ENCODE measurements at places on chromosomes 5 and 9. TPM values are rescaled to one million over a fixed set of nuclear protein-coding genes. Genes with fewer than 3 reads are reported as not detected.

DNA sequence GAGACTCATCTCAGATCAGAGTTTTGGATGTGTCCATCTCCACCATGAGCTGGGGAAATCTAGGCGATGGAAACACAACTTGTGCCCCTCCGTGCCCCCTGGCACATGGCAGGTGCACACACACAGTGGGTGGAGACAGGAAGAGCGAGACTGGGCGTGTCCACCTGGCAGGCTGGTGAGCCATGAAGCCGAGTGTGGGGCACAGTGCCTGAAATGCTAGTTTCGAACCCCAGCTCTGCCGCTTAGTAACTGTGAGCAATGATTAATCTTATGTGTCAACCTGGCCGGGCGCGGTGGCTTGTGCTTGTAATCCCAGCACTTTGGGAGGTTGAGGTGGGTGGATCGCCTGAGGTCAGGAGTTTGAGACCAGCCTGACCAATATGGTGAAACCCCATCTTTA is 80.8 kb upstream of the RNU6ATAC start:
- H3K36me3 ChIP-seq = no peaks in the 10 kb centered on the region
- H3K27ac ChIP-seq = no peak overlapping the region
- H3K27me3 ChIP-seq = no peaks in the 10 kb centered on the region
- H3K4me3 ChIP-seq = no peak overlapping the region

DNA sequence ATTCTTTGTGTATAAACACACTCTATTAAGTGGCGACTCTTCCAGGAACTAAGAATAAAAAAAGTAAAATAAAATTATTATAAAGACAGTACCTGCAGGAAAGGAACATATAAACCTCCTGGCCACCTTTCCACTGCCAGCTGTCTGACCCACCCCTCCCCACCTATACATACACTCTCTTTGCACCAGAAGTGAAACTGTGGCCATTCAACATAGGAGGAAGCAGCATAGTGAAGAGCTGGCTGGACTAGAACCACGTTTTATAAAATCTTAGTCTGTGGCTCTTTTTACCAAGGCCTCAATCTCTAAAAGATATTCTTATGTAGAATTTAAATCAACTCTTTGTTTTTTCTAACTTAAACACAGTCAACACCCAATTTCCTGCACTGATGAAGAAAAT is 289.6 kb downstream of the GABRB2 start:
- no peaks in the 10 kb centered on the region for H3K27me3 ChIP-seq
- no peak overlapping the region for H3K4me3 ChIP-seq
- DNase-seq = no peak
- no peaks in the 10 kb centered on the region for H3K4me1 ChIP-seq
- H3K27ac ChIP-seq = no peak overlapping the region
- H3K36me3 ChIP-seq = no peaks in the 10 kb centered on the region

DNAJC18 gene
- total RNA-seq = 9.5 TPM

DNA sequence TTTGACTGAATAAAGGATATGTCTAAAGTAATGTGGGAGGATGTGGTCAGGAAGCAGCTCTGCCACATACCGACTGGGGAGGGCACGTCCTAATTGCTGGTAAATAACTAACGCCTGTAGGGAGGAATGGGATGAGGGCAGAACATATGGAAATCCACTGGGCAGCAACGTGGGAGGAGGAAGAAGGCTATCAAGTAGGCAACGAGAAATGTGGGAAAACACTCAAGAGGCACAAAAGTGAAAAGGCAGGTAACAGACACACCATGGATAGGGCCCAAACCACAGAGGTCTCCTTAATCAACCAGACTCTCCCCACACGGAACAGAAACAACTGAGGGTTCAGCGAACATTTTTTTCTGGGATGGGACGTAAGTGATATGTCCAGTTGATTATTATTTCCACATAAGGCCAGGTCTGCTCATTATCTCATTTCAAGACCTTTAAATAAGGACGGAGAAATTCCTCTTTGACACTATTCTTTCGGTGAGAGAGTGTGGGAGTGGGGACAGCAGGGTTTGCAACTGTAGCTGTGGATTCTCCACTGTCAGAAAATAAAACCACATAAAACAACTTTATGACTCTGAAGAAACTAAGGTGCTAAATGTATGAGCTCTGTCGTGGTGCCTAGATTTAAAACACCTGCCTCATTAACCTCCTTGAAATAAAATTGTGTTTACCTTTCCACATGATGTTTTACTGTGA is 17.0 kb downstream of the IARS1 start:
- H3K27me3 ChIP-seq = no peaks in the 10 kb centered on the region
- no peaks in the 10 kb centered on the region for H3K4me1 ChIP-seq
- no peaks in the 10 kb centered on the region for H3K36me3 ChIP-seq
- DNase-seq = no peak

LOX gene
- total RNA-seq = 22.4 TPM

DNA sequence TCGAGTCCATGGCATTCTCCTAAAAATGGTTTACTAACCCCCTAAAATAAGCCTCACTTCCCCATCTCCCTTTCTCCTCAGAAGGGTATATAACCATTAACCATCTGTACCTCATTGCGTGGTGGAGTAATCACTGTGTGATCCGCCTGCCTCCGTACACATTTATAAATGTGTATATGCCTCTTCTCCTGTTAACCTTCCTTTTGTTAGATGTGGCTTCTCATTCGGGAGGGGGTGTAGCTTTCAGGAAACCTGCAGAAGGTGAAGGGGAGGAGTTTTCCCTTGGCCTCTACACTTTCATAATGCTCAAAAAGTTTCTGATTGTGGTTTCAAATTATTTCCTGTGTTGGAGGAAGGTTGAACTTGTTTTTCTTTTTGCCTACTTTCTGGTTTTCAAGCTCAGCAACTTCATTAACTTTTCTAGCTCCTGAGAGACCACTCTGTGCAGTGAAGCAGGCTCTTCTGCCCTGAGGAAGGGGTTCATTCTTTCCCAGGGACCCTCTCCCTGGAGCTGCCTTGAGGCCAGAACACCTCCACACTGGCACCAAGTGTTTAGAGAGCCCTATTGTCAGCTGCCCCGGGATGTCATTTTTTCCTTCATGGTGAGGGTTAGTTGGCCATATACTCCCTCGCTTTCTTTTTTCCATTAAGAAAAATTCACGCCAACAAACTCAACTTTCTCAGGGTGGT is 46.9 kb downstream of the RASGRF2 start:
- H3K4me1 ChIP-seq = no peaks in the 10 kb centered on the region
- DNase-seq = no peak
- H3K27ac ChIP-seq = no peak overlapping the region
- H3K27me3 ChIP-seq = no peaks in the 10 kb centered on the region
- no peaks in the 10 kb centered on the region for H3K36me3 ChIP-seq

GRCh38 chr9:96442491-96442890 is 7.5 kb upstream of the HABP4 start:
- no peaks in the 10 kb centered on the region for H3K27me3 ChIP-seq
- no peak for DNase-seq
- H3K27ac ChIP-seq = no peak overlapping the region
- no peaks in the 10 kb centered on the region for H3K4me1 ChIP-seq
- H3K36me3 ChIP-seq = no peaks in the 10 kb centered on the region

- no peak overlapping the region for H3K27ac ChIP-seq
- H3K4me3 ChIP-seq = no peak overlapping the region
- no peaks in the 10 kb centered on the region for H3K27me3 ChIP-seq
- H3K4me1 ChIP-seq = no peaks in the 10 kb centered on the region
These were observed 683.1 kb downstream of the LRRC70 start for GRCh38 chr5:63261695-63262094.

SHOC1 gene
- total RNA-seq = not detected

DNA sequence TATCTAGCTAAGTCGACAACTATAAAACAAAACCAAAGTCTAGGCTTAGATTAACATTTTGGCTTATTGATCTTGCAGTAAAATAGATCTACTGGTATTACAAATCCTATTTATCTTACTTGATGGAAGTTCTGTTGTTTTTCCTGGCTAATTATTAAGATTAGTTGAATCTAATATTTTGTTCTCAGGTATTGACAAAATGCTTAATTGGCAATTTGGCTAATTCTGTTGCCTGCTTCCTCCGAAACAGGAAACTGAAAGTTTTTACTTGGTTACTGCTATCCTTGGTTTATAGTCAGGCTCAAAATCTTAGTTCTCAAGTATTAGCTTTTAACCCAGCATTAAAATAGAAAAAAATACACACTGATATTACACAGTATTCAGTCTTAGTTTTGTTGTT is 820.5 kb downstream of the NR2F1-AS1 start:
- no peak for DNase-seq
- H3K4me1 ChIP-seq = no peaks in the 10 kb centered on the region
- H3K36me3 ChIP-seq = no peaks in the 10 kb centered on the region
- no peaks in the 10 kb centered on the region for H3K27me3 ChIP-seq
- H3K27ac ChIP-seq = no peak overlapping the region

SPATA31C1 gene
- total RNA-seq = not detected

DNA sequence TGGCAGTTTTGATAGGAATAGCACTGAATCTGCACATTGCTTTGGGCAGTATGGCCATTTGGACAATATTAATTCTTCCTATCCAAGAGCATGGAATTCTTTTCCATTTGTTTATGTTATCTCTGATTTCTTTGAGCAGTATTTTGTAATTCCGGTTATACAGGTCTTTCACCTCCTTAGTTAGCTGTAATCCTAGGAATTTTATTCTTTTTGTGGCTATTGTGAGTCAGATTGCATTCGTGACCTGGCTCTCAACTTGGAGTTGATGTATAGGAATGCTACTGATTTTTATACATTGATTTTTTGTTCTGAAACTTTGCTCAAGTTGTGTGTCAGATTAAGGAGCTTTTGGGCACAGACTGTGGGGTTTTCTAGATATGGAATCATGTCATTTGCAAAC is 24.0 kb downstream of the TMEM161B start:
- no peaks in the 10 kb centered on the region for H3K36me3 ChIP-seq
- no peak for DNase-seq
- H3K4me1 ChIP-seq = no peaks in the 10 kb centered on the region
- H3K4me3 ChIP-seq = no peak overlapping the region
- no peak overlapping the region for H3K27ac ChIP-seq

GRCh38 chr9:105834404-105834803 is 140.1 kb downstream of the TMEM38B start:
- no peak overlapping the region for H3K4me3 ChIP-seq
- no peak for DNase-seq
- H3K36me3 ChIP-seq = no peaks in the 10 kb centered on the region
- no peaks in the 10 kb centered on the region for H3K4me1 ChIP-seq

- H3K27ac ChIP-seq = peak overlapping the region; percentile 99
- no peaks in the 10 kb centered on the region for H3K27me3 ChIP-seq
- DNase-seq = no peak
- no peaks in the 10 kb centered on the region for H3K4me1 ChIP-seq
These were observed 1.8 kb downstream of the IL6ST start for GRCh38 chr5:55993013-55993412.

DNA sequence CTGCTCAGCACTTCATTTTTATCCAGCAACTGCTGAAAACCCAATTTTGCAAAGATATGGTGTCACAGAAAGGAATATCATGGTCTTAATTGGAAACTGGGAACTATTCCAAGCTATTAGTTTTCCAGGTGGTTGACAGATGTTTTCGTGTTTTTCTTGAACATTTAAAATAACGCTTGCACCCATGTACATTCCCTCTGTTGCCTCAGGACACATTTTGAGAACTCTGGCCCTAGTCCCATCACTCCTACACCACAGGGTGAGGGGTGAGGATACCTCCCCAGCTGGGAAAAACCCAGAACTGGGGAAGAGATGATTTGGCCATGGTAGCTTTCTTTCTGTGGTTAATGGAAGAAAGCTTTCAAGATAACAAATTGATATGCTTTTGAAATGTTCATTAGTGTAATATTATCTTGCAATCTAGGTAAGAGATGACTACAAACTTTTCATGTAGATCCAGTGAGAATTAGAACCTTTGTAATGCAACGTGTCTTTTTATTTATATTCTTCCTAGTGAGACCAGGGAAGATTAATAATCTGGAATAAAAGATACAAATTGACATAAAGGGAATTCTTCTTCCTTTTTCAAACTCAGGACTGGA is 627.0 kb downstream of the RAB3C start:
- no peak overlapping the region for H3K4me3 ChIP-seq
- no peaks in the 10 kb centered on the region for H3K27me3 ChIP-seq
- no peak overlapping the region for H3K27ac ChIP-seq

- H3K4me1 ChIP-seq = no peaks in the 10 kb centered on the region
- DNase-seq = no peak
- peak overlapping the region; percentile 82 for H3K27ac ChIP-seq
These were observed 11.4 kb upstream of the GRIN1 start for GRCh38 chr9:137127301-137128157.

DNA sequence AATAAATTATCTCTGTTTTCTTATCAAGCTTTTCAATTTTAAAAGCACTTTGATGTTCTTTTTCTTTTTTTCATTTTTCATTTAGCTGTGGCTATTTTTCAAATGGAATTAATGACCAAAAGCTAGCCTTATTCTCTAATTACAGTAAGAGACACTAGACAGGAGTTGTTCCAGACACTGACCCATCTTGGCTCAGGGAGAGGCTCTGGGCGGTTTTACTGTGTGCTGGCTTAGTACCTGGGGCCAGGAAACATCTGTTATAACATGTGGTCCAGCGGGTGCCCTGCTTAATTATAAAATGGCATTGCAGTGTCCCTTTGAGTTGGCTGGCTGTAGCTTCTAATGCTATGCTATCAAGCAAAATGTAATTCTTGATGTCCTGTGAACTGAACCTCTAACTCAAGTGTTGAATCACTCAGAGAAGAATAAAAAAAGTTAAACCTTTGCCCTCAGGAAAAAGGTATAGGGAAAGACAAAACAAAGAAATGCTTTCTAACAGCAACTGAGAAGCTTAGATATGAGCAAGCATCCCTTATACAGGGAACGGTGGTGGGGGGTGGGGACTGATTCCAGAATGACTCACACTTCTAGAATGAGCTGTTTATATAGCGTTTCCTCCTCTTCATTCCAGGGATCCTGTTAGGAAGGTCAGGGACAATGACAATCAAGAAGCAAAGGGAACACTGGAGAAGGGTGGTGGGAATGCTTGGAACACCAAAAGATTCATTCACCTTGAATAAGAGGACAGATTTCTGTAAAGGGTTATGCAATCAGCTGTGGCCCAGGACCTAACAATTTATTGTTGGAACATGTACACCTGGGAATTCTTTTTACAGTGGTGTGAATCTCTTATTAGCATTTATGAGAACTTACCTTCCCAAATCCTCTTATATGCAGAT is 58.7 kb upstream of the NFIB start:
- DNase-seq = peak; percentile 58
- H3K27me3 ChIP-seq = no peaks in the 10 kb centered on the region
- H3K36me3 ChIP-seq = no peaks in the 10 kb centered on the region
- H3K4me1 ChIP-seq = no peaks in the 10 kb centered on the region

DNA sequence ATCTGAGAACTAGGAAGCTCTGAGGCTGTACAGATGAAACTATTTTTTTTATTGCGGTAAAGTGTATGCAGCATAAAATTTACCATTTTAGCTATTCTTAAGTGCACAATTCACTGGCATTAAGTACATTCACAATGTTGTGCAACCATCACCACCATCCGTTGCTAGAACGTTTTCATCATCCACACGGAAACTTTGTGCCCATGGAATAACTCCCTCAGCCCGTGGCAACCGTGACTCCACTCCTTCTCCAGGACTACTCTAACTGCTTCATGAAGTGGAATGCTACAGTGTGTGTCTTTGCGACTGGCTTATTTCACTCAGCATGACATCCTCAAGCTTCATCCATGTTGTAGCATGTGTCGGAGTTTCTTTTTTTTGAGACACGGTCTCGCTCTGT is 57.1 kb downstream of the COL23A1 start:
- H3K4me1 ChIP-seq = no peaks in the 10 kb centered on the region
- H3K27me3 ChIP-seq = no peaks in the 10 kb centered on the region
- no peak for DNase-seq
- no peaks in the 10 kb centered on the region for H3K36me3 ChIP-seq
- no peak overlapping the region for H3K4me3 ChIP-seq
- H3K27ac ChIP-seq = no peak overlapping the region

GRCh38 chr5:84255315-84255714 is 129.4 kb downstream of the EDIL3 start:
- H3K27ac ChIP-seq = no peak overlapping the region
- DNase-seq = no peak
- no peak overlapping the region for H3K4me3 ChIP-seq
- H3K4me1 ChIP-seq = no peaks in the 10 kb centered on the region
